NCI-H2107 (cell line): ENCODE measurements at places on chromosomes 12 and 14.

- no peak for DNase-seq
These were observed 11.3 kb downstream of the CFAP54 start for GRCh38 chr12:96500693-96501092.

GRCh38 chr12:10737249-10737648 is 14.1 kb upstream of the YBX3 start:
- DNase-seq = no peak

DNA sequence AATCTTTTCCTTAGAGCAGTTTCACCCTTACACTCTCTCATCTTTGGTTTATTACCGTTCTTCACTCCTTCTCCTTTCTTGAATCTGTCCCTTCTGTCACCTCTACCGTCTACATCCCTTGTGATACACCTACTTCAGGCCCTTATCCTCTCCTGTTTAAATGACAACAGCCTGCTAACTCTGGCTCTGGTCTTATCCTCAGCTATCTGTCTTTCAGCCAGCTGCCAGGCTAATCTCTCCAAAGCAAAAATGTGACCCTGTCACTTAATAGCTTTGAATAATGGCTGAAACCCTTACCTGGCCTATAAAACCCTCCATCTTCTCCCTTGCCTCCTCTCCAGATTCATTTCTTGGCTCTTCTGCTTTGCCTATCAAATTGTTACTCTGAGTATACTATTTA is 32.3 kb downstream of the BEST3 start:
- no peak for DNase-seq

DNA sequence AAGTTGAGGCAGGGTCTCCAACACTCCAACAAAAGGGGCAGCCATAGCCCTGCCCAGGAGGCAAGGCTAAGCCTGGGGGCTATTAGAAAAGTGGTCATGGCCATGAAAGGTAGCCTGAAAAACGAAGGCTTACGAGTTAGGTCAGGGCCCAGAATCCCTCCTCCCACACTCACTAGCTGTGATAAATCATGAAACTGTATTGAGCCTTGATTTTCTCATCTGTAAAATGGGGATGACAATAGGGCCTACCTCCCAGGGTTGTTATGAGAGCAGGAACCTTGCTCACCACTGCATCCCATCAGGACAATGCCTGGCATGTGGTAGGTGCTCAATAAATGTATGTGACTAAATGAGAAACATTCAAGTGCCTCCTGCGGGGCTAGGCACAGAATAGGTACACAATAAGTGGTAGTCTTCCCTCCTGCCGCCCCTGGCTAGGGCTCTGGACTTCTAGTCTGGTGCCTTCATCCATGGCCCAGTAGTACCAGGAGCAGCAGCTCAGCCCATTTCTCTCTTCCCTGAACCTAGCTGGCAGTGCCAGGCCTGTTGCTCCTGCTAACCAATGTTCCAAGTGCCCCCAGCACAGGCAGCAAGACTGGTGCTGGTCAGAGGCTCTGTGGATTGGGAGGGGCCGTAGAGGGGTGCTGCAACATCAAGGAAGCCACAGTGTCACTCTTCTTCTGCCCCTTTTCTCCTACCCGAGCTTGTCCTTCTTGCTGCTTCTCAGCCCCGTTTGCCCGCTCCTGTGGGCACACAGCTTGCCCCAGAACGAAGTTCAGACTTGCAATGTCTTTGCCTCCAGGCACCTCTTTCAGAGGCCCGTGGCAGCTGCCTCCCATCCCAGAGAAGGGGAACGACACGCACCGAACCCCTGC is 7.8 kb downstream of the PGF start:
- no peak for DNase-seq

- no peak for DNase-seq
These were observed 57.2 kb downstream of the LTBP2 start for GRCh38 chr14:74554742-74555362.

GRCh38 chr12:124441443-124442194 is 125.8 kb downstream of the NCOR2 start:
- no peak for DNase-seq

- no peak for DNase-seq
These were observed 67.6 kb downstream of the PTPN11 start for GRCh38 chr12:112486361-112486760.

DNA sequence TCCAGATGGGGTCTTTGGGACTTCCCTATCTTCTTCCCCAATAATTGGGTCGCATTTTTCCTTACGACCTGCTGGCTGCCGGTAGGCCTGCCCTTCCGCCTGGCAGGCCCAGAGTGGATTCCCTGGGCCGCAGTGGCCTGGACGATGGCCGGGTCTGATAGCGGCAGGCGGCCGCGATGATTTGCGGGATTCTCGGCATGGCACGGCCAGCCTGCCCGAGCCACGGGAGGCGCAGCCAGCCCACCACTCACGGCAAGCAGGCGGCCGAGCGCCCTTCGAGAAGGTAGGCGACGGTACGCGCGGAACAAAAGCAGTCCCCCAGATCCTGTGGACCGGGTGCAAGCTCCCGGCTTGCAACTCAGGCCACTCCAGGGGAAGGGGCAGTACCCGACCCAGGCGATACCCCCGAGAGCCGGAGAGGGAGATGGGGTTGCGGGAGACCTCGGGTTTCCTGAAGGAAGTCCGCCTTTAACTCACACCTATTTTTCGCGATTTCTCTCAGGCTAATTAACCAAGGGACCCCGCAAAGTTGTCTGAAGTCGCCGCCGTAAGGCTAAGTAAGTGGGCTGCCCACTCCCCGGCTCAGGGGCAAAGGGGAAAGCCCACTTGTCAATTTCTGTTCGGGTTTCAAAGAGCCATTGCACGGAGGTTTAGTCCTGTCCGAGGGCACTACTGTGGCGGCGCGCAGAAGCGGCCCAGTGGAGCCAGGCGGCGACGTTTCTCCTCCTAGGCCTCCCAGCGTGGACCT is 1.4 kb upstream of the GSC start:
- DNase-seq = no peak

- no peak for DNase-seq
These were observed 29.8 kb upstream of the DLGAP5 start for GRCh38 chr14:55221186-55221585.

DNA sequence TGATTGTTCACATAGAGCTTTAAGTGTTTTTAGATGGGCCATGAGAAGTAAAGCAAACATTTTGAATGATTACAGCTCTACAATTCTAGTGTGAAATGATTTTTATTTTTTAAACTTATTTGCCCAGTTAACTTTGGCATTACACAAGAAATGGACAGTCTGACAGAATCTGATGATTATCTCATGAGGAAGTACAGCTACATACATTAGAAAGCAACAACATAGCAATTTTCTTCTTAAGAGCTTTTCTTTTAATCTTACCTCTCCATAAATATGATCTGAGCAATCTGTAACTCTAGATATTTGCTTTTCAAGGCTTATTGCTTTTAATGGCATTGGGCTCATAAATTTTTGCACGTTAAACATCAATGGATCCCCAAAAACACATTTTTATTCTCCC is 26.5 kb upstream of the PPP1R12A start:
- no peak for DNase-seq

DNA sequence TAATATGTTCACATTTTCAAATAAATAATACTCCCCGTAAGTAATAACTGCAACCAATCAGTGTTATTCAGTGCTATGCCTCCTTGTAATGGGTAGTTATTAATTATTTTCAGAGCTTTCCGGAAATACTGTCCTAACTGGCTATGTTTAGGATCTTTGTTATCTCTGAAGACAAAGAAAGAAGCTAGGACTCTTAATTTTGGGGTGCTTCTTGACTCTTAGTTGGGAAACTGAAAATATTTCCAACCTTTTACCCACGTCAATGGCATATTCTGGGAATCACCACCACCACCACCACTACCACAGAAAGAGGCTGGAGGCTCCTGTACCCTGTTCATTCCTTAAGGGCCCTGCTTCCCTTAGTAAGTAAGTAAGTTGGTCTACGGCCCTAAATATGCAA is 39.1 kb downstream of the RAD52 start:
- DNase-seq = no peak

- DNase-seq = no peak
These were observed 12.7 kb downstream of the CPSF6 start for GRCh38 chr12:69252033-69252432.

GRCh38 chr14:89908712-89909450 is 45.6 kb downstream of the EFCAB11 start:
- DNase-seq = no peak

- DNase-seq = no peak
These were observed 76.1 kb upstream of the HECTD1 start for GRCh38 chr14:31283578-31284252.

DNA sequence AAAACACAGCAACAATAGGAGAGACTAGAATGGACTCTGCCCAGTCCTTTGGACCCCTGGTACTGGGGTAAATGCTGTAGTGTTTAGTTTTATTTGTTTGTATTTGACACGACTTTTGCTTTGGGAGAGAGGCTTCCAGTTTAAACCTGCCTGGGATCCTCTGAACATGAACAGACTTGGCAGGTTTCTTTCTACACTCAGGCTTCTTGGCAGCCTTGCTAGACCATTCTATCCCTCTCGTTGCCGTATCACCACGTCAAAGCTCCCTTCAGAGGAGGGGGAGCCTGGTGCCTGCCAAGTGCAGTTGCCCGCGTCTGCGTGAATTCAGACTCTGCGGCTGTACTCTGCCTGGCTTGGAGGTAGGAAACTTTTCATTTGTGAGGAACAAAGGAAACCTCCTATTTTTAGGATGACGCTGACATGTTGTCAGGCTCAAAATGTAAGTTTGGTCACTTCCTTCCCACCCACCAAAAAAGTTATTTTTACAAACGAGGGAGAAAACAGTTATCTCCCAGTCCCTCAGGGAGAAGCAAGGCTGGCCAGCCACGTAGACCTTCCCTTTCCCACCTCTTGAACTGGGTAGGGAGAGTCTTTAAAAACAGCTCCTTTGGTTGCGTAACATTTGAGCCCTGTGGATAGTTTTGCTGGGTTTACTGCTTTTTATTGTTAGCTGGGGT is 25.9 kb downstream of the CD9 start:
- no peak for DNase-seq

- no peak for DNase-seq
These were observed 100.5 kb upstream of the LMNTD1 start for GRCh38 chr12:25653487-25654175.

GRCh38 chr12:24791622-24792021 is 157.3 kb downstream of the BCAT1 start:
- DNase-seq = no peak

- DNase-seq = no peak
These were observed 113.6 kb upstream of the BTG1 start for GRCh38 chr12:92259291-92259690.

DNA sequence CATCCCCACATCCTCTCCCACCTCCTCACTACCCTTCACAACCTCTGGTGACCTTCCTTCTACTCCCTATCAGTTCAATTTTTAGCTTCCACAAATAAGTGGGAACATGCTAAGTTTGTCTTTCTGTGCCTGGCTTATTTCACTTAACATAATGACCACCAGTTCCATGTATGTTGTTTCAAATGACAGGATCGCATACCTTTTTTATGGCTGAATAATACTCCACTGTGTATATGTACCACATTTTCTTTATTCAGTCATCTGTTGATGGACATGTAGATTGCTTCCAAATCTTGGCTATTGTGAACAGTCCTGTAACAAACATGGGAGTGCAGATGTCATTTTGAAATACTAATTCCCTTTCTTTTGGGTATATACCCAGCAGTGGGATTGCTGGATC is 98.7 kb downstream of the TRMT5 start:
- no peak for DNase-seq

- DNase-seq = no peak
These were observed 201.2 kb upstream of the PRICKLE1 start for GRCh38 chr12:42790761-42791151.

GRCh38 chr14:67512463-67513310 is 20.4 kb upstream of the PLEKHH1 start:
- DNase-seq = no peak

DNA sequence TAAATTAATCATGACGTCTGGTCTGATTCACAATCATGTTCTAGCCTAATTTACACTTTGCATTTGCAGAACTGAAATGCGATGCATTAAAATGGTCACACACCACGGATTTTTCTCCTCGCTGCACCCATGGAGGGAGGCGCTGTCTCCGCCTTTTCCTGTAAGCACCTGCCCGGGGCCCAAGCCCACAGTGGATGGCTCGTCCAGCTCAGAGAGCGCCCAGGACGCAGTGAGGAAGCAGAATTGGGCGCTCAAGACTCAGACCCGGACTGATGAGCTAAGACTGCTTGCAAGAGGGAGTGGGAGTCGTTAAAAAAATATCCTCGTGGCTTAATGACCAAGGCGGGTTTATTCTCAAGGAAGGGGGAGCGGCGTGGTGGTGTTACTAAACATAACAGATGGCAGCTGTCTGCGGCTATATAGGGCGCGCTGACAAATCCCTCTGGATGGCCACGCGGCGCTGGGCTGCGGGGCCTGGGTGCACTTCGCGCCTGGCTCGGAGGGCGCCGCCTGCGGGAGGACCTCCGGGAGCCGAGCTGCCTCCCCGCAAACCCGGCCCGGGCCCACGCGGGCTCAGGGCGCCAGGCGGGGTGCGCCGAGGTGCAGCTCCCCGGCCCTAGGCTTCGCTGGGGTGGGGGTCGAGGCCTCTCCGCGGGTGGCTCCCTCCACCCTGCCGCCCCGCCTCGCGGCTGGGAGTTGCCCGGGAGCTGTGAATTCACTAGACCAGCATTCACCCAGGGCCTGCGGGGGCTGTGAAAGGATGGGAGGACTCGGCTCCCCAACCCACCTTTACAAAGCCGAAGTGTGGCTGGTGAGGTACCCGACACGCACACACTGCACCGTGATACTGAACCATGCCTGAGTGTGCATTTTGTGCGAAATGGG is 78.7 kb downstream of the PPM1A start:
- DNase-seq = peak; percentile 95

GRCh38 chr12:76634133-76634532 is 74.6 kb upstream of the OSBPL8 start:
- no peak for DNase-seq

DNA sequence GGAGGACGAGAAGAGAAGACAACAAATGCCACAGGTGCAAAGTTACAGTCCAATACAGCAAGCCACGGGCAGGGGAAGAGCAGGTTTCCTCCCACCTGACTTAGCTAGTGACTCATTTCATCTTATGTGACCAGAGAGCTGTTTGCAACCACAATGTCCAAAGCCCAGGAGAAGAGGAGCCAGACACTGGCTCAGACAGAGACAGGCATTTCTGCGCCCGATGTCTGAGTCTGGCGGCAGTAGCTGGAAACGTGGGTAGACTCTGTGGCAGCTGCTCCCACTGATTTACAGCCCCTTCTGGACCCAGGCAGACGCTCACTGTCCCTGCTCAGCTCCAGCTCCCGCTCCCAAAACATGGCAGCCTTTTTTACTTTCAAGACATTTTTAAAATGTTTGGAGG is 60.0 kb downstream of the CHGA start:
- no peak for DNase-seq

GRCh38 chr14:33444136-33444535 is 505.5 kb downstream of the NPAS3 start:
- no peak for DNase-seq

GRCh38 chr14:92987713-92988510 is 65.0 kb downstream of the CHGA start:
- DNase-seq = no peak

DNA sequence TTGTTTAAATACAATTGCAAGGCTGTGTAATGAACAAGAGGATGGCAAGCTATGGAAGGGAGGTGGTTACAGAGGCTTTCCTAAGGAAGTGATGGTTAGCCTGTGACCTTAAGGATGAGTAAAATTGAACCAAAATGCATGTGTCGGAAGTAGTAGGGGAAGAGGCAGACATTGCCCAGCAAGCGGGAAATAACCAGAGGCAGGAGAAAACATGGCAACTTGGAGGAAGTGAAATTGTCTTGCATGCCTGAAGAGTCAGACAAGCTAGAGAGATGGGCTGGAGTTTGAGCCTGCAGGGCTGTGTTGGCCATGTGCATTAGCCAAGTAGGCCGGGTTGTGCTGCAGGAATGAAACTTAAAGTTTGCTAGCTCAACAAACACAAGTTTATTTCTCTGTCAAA is 96.2 kb downstream of the BTG1 start:
- no peak for DNase-seq
